NCI-H524 (cell line): ENCODE measurements at places on chromosomes 7 and 10.

DNA sequence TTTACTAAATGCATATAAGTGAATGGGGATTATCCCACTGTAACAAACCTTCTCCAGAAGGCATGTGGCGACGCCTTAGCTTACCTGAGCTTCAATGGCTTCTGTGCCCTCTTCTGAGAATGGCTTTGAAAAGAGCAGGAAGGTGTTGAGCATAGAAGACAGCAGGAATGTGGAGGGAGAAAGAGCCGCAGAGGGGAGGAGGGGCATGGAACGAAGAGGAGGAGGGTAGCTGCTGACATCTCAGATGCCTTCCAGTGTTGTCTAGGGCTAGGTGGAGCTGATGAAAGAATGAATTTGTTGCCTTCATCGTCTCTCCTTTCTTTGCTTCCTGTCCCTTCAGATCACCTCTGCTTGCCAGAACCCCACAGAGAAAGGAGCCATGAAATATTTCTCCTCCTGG is 86.2 kb downstream of the ITIH5 start:
- DNase-seq: no peak

- no peak for DNase-seq
Observed at GRCh38 chr10:88113232-88113631, 249.8 kb downstream of the PTEN start.

GRCh38 chr10:91634898-91635297 is 2.0 kb upstream of the PPP1R3C start:
- no peak for DNase-seq

- peak; percentile 7 for DNase-seq
Observed at GRCh38 chr10:59337201-59337652, 25.1 kb downstream of the FAM13C start.

DNA sequence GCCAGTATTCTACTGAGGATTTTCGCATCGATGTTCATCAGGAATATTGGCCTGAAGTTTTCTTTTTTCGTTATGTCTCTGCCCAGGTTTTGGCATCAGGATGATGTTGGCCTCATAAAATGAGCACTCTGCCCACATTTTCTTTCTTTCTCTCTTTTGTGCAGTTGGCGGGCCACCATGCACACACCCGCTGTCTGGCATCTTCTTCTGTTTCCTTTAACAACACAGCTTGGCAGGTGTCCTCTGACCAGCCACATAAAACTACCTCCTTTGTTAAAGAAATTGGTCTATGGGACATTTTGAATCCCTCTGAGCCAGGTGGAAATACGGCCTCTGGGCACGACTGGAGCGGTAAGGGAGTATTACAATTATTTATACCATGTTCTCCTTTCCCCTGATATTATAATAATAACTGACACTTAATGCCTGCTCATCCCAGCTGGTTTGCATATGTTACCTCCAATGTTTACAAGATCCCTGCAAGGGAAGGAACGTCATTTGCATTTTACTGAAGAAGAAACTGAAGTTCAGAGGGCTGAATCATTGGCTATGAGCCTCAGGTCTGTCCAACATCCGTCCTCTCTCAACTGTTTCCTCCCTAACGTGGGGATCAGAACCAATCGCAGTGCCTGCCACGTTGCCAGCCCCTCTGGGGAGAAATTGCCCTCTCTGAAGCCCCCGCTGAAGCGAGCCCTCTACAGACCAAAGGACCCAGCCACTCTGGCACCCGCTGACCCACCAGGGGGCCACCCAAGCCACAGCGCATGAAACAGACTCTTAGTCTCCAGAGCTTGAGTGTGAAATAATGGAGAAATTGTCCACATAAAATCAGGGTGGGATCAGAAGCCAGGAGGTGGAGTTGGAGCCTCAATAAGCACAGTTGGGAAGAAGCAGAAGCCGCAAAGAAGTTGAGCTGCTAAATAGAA is 125.0 kb upstream of the FOXK1 start:
- DNase-seq: no peak

DNA sequence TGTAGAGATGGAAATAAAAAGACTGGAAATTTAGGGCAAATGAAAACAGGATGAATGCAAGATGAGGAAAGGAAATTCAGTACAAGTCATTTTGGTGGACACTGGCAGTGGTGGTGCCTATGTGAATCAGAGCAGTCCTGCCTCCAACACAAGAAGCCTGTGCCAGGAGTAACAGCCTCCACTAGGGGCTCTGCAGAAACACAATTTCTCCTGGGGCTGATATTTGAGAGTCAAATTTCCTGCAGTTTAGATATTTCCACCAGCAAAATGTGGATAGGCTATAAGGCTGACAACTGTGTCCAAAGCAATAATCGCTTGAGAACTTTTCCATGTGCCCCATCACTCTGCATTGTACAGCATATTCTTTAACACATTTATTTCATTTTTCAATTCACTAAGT is 4.7 kb upstream of the PLXDC2 start:
- DNase-seq: peak; percentile 4

- DNase-seq: no peak
Observed at GRCh38 chr7:98870807-98871491, 1.1 kb upstream of the TMEM130 start.

DNA sequence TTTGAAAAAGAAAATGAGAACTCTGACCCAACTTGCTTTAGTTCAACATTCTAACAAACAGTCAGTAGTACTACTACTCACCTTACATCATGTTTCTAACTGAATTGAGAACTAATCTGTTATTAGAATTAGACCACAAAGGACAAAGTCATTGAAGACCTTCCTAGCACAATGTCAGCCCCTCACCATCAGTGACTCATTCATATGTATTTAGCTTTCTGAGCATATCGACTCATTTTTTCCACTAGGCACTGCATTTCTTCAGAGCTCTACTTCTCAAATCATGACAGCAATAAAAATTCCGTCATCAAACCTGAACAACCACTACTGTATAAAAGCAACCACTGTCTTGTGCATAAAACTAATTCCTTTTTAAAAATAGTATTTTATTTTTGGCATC is 4.4 kb upstream of the LRRN3 start:
- DNase-seq: no peak

DNA sequence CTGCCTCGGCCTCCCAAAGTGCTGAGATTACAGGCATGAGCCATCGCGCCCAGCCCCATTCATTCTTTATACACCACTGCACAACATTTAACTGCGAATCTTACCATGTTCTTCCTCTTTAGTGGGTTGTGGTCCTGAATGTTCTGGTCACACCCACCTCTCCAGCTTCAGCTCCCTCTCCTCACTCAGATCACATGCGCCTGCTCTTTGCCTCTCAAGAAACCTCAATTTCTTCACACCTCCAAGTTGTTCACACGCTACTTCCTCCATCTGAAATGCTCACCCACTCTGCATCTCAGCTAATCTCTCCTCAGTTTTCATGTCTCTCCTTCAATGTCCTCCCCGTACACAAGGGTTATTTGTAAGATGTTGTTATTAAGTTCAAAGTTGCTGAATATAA is 2.4 kb upstream of the PRR15 start:
- DNase-seq: no peak

DNA sequence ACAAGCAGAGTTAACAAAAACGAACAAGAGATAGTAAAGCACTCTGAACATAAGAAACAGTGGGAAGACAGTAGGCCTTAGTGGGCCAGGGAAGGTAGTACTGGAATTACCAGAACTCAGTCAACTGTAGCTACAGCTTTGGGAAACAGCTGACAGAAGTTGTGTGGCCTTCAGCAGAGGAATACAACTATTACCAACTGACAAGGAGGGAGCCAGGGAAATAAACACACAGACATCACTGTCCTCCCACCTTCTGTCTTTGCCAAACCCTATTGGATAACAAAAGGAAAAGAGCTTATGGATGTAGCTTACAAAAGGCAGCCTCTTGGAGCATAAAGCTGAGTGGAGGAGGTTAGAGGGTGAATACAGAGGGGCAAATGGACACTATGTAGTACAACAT is 15.4 kb downstream of the MICU1 start:
- no peak for DNase-seq

- no peak for DNase-seq
Observed at GRCh38 chr7:53656881-53657280, 621.4 kb downstream of the POM121L12 start.

DNA sequence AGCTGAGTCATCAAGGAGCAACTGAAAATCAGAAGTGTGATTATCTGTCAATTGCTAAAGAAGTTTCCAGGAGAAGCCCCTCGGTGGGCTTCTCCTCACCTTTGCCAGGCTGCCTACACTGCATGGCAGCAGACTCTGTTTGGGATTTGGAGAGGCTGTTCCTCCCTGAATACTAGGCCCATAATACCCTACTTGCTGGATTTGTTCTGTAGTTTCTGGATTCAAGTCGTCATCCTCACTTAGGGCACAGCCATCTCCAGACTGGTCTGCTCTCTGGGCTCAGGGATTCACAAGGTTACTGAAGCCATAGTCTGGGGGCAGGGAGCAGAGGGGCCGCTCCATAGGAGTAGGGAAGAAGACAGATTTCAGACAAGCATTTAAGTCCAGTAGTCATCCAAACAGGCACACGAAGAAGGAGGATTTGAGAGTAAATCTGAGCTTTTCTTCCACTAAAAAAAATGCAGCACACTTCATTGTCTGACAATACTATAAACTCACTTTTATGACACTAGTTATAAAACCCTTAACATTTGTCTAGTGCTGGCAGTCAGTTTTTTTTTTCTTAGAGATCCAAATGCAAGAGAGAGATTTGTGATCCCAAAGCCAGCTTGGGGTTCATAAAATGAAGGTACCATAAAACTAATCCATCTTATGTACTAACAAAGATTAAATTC is 723.3 kb downstream of the GRID1 start:
- no peak for DNase-seq

GRCh38 chr7:131629217-131629882 is 72.9 kb upstream of the PODXL start:
- no peak for DNase-seq

- peak; percentile 69 for DNase-seq
Observed at GRCh38 chr7:113087071-113087998, 708 bp upstream of the GPR85 start.

- no peak for DNase-seq
Observed at GRCh38 chr10:120989279-120989678, 138.1 kb downstream of the WDR11 start.

- no peak for DNase-seq
Observed at GRCh38 chr7:129401228-129401966, 32.8 kb upstream of the STRIP2 start.

- no peak for DNase-seq
Observed at GRCh38 chr7:96212474-96212873, 109.4 kb downstream of the SLC25A13 start.

- no peak for DNase-seq
Observed at GRCh38 chr7:40582539-40582938, 447.7 kb downstream of the SUGCT start.

DNA sequence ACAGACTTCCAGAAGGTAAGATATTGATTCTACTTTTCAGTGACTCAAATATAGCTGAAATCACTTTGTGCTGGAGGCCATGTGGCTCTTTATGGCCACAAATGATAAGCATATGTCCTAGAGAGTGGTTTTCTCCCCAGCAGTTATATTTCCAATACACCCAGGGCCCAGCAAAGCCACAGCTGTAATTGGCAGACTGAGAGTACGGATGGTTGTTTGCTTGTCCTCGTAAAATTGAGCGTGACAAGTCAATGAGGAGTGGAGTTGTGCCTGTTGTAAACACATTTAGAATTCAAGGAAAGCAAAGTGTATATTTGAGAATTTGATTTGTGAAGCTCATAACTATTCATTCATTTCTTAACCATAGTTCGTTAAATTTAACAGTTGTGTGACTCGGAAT is 201.8 kb downstream of the LHFPL3 start:
- no peak for DNase-seq

DNA sequence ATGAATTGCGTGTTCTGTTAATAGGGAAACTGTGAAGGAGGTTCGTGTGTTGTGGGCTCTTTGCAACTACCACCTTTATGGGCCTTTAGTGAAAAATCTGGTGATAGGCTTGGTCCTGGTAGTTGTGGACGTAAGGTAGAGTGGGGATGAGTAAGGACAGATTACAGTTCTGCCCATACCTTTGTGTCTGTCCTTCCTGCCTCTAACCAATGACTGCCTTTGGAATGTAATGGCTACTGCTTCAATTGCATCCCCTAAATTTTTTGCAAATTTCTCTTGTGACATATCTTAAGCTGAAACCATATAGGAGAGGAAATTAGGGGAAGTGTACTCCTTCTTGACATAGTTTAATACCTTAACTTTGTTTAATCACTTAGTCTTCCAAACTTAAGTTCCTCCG is 82.3 kb downstream of the ADK start:
- DNase-seq: no peak

- DNase-seq: no peak
Observed at GRCh38 chr10:62017491-62017870, 116.0 kb downstream of the ARID5B start.

GRCh38 chr10:47421057-47421952 is 37.2 kb upstream of the ZNF488 start:
- no peak for DNase-seq

DNA sequence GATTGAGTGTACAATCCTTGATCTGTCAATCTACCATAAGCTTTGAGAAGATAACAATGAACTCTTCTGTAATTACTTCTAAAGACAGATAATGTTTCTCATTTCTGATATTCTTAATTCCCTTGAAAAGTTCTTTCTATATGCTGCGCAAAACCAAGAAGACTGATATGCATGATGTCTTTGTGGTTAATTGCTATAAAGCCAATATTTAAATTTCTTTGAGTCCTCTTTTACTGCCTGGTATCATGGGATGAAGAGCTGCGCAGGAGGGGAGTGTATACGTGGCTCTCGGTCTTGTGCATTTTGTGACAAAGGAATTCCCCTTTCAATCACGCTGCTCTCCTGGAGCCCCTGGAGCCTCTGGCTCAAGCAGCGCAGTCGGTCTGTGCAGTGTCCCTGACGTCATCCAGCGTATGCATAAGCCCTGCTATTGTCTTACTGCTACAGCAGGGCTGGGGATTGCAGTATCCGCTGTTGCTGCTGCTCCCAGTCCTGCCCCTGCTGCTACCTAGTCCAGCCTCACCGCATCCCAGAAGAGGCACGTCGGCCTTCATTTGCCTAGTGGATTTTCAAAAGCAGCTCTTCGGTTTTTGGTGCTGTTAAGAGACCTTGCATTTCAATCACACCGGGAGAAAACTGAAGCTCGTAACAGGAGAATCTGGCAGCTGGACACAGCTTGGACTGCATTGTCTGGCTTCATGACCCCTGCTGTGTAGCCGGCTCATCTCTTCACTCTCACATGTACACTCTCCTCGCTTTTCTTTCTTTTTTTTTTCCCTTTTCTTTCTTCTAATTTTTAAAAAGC is 66.7 kb downstream of the ST7 start:
- peak; percentile 77 for DNase-seq

DNA sequence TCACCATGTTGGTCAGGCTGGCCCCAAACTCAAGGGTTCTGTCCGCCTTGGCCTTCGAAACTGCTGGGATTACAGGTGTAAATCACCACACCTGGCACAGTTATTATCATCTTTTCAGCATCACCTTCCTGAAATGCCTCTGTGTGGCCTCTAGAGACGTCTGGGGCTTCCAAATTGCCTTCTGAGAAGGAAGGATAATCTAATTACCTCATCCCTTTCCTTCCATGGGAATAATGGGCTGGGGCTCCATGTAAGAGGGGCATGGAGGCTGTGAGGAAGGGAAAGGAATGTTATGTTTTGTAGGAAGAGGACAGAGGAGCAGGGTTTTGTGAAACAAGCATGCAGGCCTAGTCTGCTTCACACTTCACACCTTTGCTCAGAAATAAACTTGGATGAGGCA is 22.2 kb upstream of the PODXL start:
- no peak for DNase-seq
